ENCODE measurements at places on chromosomes 11 and 22.

DNA sequence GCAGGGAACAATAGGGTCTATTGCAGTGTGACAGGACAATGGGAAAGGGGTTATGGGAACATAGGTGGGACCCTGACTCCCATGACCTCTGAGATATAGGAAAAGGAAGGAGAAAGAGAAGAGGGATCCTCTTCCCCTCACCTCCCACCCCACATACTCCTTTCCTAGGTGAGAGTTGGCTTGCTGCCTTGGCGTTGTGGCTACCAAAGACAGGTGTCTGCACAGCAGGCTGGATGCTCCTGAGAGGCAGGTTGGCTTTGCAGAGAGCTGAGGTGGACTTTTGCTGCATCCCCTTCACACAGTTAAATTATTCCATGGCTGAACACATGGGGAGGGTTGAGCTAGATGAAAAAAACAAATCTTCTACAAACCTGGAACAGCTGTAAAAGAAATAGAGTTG is 80.7 kb downstream of the SYT9 start:
- no peak for DNase-seq

- DNase-seq: no peak
Measured at GRCh38 chr11:45934580-45935318, 12.3 kb downstream of the LARGE2 start.

GRCh38 chr11:11309906-11310305 is 43.1 kb downstream of the CSNK2A3 start:
- no peak for DNase-seq

GRCh38 chr22:32058656-32059260 is 15.7 kb downstream of the SLC5A1 start:
- DNase-seq: no peak

GRCh38 chr11:113674397-113674685 is 31.8 kb downstream of the TMPRSS5 start:
- no peak for DNase-seq

All from nephron progenitor cell (in vitro differentiated cells).